ENCODE measurements at places on chromosomes 7 and 10. TPM values are rescaled to one million over a fixed set of nuclear protein-coding genes. Genes with fewer than 3 reads are reported as not detected.

DNA sequence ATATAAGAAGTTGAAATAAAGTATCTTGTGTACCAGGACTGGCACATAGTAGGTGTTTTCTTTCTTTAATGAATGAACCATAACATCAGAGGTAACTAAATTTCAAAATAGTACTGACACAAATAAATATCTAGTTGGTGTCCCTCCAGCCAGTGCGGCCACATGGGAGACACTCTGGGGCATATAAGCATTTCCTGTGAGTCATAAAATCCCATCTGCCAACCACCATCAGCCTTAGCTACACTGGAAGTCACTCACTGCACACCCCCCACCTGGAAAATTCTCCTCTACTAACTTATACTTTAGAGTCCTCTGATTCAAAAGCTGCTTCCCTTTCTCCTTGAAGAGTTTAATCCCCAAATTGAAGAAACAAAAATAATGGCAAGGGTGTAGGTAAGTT is 32.5 kb downstream of the DYDC1 start:
- DNase-seq: no peak

Gene ITGA8
- 6.9 TPM for total RNA-seq

DNA sequence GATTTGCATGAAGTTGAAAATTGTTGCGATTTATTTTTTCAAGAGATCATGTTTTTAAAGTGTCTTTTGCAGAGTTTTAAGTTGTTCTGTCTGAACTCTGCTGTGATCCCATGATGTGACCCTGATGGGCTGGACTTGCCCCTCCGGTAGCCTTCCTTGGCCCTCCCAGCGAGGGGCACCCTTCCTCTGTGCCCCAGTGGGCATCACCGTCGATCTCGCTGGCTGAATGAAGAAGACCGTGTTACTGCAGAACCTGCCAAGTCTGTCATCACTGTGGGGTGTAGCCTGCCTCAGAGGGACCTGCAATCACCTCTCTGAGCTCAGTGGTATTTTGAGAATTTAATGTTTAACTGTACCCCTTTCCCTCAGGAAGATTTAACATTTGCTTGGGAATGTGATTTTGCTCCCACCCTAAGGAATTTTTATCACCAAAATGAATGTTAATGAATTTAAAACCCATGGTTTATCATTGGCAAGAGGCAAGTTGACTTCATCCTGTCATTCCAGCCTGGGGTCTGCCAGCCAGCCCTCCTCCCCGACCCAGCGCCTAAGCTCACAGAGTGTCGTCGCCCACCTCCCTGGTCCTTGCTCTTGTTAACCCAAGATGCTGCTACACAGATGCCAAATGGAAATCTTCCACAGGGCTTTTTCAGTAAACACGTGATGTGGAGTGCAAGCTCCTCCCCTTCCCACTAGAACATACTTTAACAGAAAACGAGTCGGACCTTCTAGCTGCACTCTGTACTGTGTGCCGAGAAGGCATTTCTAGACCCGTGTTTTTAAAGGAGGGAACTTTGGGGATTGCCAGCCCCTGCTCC is 115.4 kb downstream of the NT5C2 start:
- peak; percentile 77 for DNase-seq

Gene FGFR2
- 8.0 TPM for total RNA-seq

DNA sequence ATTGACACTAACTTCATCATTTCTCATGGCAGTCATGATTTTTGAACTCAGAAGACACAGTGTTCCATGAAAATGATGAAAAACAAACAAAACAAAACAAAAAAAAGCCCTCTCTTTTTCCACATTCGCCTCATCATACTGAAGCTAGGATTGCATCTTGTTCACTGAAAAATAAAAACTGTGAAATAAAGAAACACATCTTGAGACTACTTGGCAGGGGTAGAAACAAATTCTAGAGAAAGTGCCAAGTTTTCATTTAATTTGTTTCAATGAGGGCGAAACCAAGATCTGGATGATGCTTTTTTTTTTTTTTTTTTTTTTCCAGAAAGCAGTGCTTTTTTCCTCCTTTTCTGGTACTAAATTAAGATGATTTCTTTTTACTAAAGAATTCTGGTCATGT is 350.4 kb upstream of the ETV1 start:
- no peak for DNase-seq

- no peak for DNase-seq
These were observed 19.2 kb downstream of the KCP start for GRCh38 chr7:128891110-128891941.

Gene CPA1
- not detected for total RNA-seq

DNA sequence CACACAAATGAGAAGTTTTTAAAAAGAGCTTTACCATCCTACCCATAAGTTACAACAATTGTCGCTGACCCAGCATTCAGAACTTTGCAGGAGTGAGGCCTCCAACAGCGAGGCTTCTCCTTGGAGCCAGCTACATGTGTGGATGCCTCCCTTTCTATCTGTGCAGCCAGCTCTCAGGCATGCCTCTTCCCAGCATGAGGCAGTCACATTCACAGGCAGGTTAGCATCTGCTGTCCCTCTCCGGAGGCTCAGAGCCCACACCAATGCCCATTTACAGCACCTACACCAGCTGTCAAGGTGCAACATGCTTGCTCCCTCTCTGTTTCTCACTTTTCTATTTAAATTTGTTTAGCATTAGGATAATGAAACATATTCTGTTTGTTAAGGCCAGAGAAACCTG is 278.7 kb upstream of the PODXL start:
- no peak for DNase-seq

DNA sequence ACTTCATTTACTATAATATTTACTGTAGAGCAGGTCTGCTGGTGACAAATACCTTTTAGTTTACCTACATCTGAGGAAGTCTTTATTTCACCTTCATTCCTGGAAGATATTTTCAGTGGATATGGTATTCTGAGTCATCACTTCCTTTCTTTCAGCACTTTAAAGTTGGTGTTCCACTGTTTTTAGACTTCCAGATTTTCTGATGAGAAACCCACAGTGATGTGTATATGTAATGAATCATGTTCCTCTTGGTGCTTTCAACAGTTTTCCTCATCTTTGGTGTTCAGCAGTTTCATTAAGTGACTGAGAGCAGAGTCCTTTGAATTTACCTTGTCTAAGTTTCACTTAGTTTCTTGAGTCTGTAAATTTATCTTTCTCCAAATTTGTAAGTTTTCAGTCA is 36.4 kb downstream of the COPG2 start:
- DNase-seq: no peak

DNA sequence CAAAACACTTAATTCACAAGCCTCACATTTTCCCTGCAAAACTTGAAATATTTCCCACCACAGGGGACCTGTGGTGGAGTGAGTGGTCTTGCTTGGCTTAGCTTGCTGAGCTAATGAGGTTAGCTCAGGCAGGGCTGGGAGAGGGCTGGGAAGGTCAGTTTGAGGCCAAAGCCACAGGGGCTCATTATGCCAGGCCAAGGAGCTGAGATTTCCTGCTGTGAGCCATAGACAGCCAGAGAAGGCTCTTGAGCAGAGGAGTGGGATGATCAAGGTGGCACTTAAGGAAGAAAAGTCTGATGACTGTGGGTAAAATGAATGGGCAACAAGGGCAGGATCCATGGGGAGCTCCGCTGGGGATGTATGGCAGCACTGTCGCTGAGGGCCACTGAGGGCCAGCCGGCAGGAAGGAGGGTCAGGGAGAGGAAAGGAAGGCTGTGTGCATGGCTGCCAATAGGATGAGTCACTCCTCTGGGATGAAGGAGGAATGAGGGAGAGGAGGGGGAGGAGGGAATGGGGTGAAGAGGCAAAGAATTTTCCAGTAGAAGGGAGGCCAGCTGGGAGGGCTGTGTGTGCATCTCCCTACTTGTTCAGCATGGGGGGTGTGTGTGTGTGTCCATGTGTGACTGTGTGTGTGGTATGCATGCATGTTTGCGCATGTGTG is 18.7 kb upstream of the ZNF488 start:
- peak; percentile 87 for DNase-seq

Gene GNGT1
- total RNA-seq: not detected

GRCh38 chr7:156773966-156774365 is 119.0 kb downstream of the LMBR1 start:
- no peak for DNase-seq

Gene MMP21
- total RNA-seq: not detected

- no peak for DNase-seq
These were observed 173.6 kb downstream of the PTPRN2 start for GRCh38 chr7:158414002-158414401.

- DNase-seq: no peak
These were observed 31.9 kb upstream of the OPTN start for GRCh38 chr10:13068071-13068470.

DNA sequence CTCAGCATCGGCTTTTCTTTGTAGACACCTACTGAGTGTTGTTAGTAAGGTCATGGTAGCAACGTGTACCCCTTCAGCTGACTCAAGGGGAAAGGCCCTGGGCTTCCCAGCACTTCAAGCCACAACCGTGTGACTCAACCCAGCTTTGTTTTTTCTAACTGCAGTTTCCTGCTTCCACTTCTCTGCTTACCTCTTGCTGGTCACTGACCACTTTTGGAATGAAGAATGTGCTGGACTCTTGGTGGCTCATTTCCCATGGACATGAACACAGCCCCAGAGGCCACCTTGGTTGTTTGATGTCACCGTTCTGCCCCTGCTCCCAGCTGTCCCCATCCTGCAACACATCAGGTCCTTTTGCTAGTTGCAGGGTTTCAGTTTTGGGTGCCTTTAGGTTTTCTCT is 69.5 kb upstream of the ZNF438 start:
- DNase-seq: no peak

GRCh38 chr10:113590581-113590980 is 37.7 kb downstream of the HABP2 start:
- DNase-seq: no peak

GRCh38 chr10:103884681-103885139 is 29.3 kb upstream of the SH3PXD2A start:
- DNase-seq: no peak

DNA sequence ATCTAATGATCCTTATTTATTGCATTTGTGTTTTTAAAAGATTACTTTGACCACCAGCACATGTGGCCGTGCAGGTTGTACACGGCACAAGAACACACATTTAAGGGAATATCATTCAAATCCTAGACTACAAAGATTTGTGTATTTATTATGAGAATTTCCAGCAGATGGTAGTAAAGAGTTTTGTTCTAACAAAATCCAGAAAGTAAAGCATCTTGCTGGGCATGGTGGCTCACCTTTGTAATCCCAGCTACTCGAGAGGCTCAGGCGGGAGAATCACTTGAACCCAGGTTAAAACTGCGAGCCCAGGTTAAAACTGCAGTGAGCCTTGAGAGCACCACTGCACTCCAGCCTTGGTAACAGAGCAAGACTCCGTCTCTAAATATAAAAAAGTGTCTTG is 31.5 kb downstream of the MACROH2A2 start:
- no peak for DNase-seq

GRCh38 chr7:100574362-100575205 is 884 bp upstream of the SAP25 start:
- no peak for DNase-seq

GRCh38 chr10:106551501-106552062 is 612.9 kb downstream of the SORCS1 start:
- no peak for DNase-seq

Gene NKX6-2
- not detected for total RNA-seq

Gene CHST3
- 40.9 TPM for total RNA-seq

GRCh38 chr10:76124280-76124679 is 692.9 kb downstream of the LRMDA start:
- no peak for DNase-seq

DNA sequence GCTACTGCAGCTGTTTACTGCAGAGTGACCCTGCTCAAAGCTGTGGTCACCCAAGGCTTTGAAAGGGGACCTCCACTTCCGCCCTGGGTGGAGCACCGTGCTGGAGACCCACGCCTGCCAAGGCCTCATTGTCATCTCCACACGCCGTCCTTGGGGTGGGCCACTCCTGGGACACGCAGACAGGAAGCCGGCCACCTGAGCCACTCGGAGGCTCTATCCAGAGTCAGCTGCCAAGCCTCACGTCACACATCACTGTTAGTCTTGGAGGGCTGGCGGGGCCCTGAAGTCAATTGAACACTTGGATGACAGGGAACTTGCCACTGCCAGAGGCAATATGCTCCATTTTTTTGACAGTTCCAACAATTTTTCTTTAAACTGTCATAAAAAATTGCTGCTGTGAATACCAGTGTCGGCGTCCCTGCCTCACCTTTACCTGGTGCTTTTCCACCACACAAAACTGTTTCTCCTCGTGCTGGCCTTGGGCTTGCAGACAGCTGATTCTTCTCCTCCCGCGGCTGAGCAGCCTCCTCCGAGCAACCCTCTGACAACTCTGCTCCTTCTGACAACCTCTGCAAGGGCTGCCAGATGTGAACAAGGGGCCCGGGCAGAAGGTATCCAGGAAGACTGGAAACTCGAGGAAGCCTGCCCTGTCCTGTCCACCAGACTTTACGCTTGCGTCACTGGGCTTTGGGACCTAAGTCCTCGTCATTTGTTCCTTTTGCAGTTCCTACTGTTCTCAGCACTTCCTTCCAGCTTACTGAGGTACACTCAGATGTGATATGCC is 81.9 kb downstream of the EGFR start:
- no peak for DNase-seq

Gene CHPF2
- total RNA-seq: 89.5 TPM

Gene SRGN
- 30.0 TPM for total RNA-seq

GRCh38 chr10:77782328-77783061 is 144.1 kb downstream of the DLG5 start:
- no peak for DNase-seq

DNA sequence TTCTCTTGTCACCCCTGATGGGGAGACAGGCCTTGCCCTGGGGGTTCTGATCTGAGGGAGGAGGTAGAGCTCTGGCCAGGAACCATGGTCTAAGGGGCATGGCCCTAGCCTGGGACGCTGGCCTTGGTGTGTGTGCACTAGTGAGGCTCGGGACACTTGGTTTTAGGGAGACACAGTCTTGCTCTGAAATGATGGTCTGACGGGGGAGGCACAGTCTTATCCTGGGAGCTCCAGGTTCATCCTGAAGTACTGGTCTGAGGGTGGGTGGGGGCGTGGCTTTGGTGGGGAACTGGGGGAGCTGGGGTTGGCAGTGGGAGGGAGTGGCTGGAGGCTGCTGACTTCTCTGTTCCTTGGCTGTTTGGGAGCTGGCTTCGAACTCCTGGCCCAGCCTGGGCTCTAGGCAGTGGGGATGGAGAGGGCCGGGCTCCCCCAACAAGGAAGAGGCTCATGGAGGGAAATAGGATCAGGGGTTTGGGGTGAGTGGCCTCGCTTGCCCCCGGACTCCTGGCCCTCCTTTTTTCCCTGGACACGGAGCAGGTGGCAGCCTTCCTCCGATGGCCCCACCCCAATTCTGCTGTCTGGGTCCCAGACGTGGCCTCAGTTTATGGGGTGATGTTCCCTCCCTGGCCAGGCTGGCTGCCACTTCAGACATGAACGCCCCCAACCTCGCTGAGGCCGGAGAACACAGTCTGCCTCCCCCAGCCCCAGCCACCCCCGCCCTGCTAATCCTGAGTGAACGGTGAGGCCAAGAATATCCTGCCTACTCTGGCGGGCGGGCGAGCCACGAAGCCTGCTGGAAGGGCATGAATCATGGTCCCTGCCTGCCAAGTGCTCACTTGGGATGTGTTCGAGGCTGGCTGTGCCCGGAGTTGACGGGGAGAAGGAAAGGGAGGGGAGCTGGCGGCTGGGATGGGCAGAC is 43.5 kb downstream of the TMEM270 start:
- DNase-seq: no peak

DNA sequence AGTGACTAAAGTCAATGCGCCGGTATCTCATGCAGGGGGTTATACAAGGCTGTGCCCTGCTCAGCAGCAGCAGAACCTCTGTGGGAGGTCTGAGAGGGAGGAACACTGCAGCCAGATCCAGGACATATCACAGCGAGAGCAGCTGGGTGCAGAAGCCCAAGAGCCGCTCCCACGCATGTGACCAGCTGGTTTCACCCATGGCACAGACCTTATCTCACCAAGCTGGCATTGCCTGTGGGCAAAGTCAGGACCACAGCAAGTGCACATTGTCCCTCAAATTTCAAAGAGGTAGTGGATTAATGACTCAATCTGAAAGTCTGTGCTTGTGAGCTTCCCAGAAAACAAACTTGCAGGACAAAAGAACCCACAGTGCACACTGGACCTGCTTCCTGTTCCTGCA is 31.6 kb upstream of the AKR1C1 start:
- no peak for DNase-seq

Measured in osteocyte (in vitro differentiated cells).